CD4-positive, alpha-beta memory T cell (primary cell): ENCODE measurements at places on chromosomes 3 and 15. TPM values are rescaled to one million over a fixed set of nuclear protein-coding genes. Genes with fewer than 3 reads are reported as not detected.
A peak's percentile ranks its signal among the peaks of the same experiment; 100 is the strongest.

GRCh38 chr3:102087236-102087635, 237.9 kb downstream of the NFKBIZ start:
- DNase-seq: no peak

DNA sequence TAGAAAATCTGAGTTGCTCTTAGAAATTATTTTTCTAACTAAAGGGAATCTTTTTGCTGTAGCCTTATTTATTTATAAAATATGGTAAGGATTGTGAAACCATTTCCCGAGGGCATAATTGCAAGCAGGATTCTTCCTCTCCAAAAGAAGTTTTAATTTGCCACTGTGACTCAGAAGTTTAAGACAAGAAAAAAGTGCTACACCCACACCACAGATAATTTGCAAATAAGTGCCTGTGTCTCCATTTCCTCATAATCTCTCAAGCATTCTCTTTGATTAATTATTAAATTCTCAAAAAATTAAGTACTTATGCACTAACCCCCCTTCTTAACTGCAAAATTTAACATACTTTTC, 43.6 kb downstream of the RASA2 start:
- DNase-seq: peak; percentile 19

DNA sequence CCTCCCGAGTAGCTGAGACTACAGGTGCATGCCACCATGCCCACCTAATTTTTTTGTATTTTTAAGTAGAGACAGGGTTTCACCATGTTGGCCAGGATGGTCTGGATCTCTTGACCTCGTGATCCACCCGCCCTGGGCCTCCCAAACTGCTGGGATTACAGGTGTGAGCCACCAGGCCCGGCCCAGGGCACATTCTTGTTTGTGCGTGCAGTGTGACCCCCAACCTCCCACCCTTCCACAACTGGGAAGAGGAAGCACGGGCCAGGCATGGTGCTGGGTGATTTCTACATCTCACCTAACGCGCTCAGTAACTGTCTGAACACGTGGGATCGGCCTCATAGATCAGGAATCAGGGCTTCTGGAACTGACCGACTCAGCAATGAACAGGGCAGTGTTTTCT, 48.0 kb downstream of the KLHL6 start:
- DNase-seq: no peak

- DNase-seq: no peak
These were observed 101.5 kb downstream of the ATP8B4 start for GRCh38 chr15:50017522-50017921.

- DNase-seq: no peak
These were observed 8.1 kb downstream of the RMDN3 start for GRCh38 chr15:40746916-40747418.

DNA sequence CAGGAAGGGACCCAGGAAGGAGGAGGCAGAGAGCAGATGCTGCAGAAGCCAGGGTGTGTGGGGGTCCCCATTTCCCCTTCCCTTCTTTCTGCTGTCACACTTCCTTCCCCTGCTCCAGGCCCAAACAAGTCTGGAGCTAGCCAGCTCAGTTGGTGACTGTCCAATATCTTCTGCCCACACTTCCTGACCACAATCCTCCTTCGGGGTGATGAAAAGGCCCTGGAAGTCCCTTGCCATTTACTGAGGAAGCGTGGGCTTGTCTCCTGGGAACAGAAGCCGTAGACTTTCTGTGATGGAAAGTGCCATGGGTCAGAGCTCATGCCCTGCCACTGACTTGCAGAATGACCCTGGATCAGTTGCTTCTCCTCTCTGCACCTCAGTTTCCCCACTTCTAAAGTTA, 39.0 kb downstream of the ANAPC13 start:
- DNase-seq: no peak

DNA sequence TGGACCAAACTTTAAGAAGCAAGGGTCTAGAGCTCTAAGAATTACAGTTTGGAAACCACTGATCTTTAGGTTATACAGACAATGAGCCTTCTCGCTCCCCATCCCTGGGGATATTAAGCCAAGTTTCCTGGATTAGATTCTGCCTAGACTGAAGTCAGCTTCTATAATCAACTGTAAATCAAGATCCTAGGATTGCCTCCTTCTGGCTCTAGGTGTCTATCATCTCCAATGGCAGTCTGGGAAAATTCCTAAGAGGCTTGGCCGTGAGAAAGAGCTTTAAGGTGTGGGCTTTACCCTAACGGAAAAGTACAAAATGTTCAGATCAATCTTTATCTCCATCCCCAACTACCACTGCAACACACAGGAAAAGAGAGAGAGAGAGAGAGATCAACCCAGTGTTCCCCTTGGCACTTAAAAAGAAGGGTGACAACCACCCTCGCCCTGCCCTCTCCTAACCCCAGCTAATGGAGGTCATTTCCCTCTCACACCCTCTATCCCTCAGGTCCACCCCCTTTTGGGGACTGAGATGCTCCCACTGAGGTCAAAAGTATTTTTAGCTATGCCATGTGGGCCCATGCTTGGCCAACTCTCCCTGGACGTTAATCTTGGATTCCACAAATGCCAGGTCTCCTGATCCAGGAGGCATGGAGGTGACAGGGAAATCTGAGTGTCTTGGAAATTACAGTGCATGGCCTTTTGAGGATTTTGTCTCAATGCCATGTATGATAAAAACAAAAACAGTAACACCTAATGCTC, 202.8 kb upstream of the BCL6 start:
- no peak for DNase-seq

- DNase-seq: no peak
These were observed 566.1 kb downstream of the TBL1XR1 start for GRCh38 chr3:176631165-176631564.

DNA sequence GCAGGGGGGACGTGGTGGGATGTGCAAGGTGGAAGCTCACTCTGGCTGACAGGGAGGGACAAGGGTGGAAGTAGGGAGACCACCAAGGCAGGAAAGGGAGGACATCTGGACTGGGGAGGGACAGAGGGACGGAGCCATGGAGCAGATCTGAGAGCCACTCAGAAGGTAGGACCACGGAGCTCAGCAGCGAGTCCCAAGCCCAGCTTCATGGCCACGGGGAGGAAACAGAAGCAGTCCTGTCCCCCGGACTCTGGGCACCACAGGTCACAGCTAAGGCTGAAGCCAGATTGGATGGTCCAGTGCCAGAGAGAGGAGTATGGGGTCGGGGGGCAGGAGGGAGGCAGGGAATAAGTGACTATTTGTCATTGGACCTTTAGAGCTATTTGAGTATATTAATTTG, 220.1 kb downstream of the TBC1D2B start:
- no peak for DNase-seq

GRCh38 chr3:184290331-184290730, 8.7 kb upstream of the PSMD2 start:
- no peak for DNase-seq

GRCh38 chr3:9163289-9163688, 86.2 kb downstream of the SRGAP3 start:
- DNase-seq: no peak

DNA sequence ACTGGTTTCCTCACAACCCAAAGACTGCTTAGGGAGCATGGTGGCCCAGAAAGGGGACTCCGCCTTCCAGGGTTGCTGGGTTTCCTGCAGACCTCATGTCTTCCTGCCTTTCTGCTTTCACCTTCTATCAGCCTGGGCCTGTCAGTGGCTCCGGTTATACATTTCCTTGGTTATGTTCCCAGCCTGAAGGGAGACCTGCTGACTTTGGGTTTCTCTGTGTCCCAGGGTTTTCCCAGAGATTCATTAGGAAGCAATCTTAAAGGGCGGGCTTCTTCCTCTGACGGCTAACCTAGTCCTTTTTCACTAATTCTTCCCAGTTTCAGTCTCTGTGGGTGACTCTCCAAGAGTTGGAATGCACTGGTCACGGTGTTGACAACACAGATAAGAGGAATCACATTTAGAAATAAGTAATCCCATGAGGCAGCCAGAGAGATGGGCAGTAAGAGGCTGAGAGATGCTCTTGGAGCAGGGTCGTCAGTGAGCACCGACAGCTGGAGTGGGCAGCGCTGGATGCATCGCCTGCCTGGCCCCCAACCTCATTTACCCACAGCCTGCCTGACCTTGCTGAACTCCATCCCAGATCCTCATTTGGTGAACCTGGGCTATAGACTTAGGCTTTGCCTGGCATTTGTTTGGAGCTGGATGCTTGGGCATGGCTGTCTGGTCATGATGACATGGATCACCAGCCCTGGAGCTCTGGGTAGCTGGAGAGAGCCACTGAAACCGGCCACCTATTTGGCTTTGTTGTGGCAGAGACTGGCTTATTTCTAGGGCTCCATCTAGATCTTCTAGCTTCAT, 10.0 kb upstream of the EHD4 start:
- DNase-seq: no peak

- DNase-seq: no peak
These were observed 215.9 kb downstream of the TIGIT start for GRCh38 chr3:114509756-114510155.

GRCh38 chr15:52246686-52247431, 48.7 kb downstream of the MYO5C start:
- no peak for DNase-seq

DNA sequence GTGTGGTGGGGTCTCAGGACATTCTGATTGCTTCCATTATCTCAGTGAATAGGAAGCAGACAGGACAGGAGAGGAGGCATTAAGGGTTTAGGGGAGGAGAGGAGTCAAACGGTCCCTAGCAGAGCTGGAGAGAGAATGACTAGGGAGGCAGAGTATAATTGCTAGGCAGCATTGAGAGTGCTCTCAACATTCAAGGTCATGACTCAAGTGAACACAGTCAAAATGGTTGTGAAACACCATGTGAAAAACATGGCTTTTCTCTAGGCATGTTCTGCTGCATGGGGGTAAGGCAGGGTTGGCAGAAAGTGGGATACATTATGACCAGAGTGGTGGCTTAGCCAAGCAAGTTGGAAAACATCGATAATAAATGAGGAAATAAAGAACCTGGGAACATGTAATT, 19.5 kb upstream of the HRH1 start:
- no peak for DNase-seq

DNA sequence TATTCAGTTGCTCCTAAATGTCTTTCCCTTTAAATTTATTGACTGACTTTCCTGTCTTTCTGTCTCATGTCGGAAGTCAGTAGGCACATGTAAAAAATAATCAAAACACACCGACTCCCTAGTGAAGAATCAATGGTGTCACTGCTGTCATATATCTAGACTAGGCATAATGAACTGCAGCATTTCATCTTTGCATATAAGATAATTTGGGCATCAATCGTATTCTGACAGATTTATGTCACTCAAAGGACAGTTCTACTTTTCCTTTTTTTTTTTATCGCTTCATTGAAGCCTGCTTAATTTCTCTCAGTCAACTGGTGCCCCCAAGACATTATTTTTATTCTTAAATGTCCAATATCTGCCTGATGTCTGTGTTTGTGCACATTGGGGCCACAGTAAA, 206.3 kb downstream of the MEIS2 start:
- no peak for DNase-seq

DNA sequence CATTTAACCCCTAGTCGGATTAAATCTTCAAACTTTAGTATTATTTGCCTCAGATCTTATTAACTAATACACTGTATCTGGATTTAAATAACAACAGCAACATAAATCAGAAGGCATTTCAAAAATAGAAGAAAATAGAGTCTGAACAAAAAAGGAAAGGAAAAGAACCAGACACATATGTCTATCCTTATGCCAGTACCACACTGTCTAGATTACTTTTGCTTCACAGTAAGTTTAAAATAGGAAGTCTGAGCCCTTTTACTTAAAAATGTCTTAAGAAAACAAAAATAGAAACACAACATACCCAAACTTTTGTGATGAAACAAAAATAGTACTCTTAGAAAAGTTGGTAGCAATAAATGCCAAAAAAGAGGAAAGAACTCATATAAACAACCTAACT, 1615.8 kb downstream of the SI start:
- DNase-seq: no peak

DNA sequence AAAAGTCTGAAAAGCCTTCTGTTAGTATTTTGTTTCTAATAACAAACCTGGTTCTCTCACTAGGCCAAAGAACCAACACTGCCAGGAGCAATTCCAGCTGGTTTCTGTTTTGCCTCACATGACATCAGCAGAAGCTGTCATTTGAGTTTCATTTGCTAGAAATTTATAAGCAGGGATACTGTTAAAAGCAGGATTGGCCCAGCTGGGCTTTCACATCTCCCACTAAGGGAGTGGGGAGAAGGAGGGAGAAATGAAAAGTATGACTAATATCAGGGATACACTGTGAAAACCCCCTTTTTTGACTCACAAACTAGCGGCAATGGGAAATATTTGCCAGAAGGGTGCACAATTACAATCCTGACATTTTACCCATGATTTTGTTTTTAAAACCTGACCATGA, 5.3 kb downstream of the CCDC80 start:
- DNase-seq: no peak

DNA sequence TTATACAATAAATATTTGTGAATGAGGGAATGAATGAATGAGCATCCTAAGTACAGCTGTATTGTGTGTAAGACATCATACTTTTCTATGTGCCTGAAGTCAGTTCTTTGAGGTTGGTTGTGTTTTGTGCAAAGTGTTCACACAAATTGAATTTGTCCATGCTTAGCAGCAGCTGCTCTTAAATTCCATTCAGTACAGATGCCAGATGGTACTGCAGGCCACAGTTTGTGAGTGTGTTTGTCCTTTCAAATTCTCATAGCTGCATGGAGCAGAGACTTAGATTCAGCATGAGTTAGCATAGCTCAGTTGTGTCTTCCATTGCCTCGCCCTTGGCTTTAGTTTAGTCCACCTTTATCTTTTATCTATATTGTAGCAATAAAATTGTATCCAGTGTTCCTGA, 3.8 kb upstream of the ZNF385D start:
- no peak for DNase-seq

AHSG gene
- polyA plus RNA-seq: not detected

SOX2 gene
- polyA plus RNA-seq: not detected

KCTD6 gene
- polyA plus RNA-seq: 15.3 TPM

ULK4 gene
- polyA plus RNA-seq: 6.3 TPM

CPLX3 gene
- polyA plus RNA-seq: not detected

PSMA4 gene
- polyA plus RNA-seq: 211 TPM

TTLL13 gene
- not detected for polyA plus RNA-seq

ZPLD1 gene
- polyA plus RNA-seq: not detected

SERPINI2 gene
- polyA plus RNA-seq: not detected

CFAP91 gene
- polyA plus RNA-seq: 0.48 TPM

CFAP161 gene
- not detected for polyA plus RNA-seq

TRPM1 gene
- polyA plus RNA-seq: not detected

FGF7 gene
- not detected for polyA plus RNA-seq
